Dermis microvascular lymphatic vessel endothelial cell (primary cell): ENCODE measurements at places on chromosomes 4 and X. TPM values are rescaled to one million over a fixed set of nuclear protein-coding genes. Genes with fewer than 3 reads are reported as not detected.

- DNase-seq = no peak
Measured at GRCh38 chr4:103075894-103076746, 441 bp downstream of the SLC9B2 start.

ARHGAP6 gene
- 0.39 and 0.76 TPM in 2 replicates for total RNA-seq

MAGEH1 gene
- total RNA-seq = 11.7 and 18.6 TPM in 2 replicates

TAB3 gene
- total RNA-seq = 4.5 and 6.8 TPM in 2 replicates

DNA sequence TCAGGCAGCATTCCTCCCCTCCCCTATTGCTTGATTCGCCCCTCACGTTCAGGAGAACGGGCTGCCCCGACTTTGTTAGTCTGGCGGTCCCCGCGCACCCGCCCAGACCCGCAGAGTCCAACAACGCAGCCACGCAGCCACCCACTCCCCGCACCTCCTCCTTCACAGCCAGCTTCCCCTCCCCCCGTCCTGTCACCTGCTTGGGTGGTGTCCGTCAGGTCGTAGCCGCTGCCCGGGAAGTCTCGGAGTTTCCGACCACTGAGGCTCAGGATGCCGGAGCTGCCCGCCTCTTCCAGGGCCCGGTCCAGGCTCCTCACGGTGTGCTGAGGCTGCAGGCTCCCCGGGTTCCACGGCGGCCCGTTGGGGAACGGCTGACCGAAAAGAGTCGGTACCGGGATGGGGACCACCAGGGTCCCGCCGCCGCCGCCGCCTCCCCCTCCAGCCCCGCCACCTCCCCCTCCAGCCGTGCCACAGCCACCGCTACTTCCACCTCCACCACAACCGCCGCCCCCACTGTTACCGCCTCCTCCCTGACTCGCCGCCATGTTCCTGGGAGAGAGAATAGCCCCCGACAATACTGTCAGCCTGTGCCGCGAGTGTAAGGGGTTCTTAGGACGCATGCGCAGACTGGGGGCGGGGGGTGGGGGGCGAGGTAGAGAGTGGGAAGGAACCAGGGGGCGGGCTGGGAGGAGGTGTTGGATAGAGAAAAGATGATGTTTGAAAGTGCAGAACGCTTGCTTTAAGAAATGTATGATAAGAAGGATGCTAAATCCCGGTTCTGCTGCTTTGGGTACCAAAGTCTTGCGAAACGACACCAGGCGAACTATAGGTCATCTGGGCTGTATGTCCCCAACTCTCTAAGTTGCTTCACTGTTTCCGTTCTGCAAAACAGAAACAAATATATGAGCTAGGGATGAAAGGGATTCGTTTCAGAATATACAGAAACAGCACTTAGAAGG, at the start of gene LRCH2:
Gene LRCH2 (minus strand): TSS at position 600 of the 959 bp plus-strand sequence. CDS start 55 bp downstream, at position 545.
- DNase-seq = peak; percentile 40

C1QTNF7 gene
- not detected in 2 replicates for total RNA-seq

DNA sequence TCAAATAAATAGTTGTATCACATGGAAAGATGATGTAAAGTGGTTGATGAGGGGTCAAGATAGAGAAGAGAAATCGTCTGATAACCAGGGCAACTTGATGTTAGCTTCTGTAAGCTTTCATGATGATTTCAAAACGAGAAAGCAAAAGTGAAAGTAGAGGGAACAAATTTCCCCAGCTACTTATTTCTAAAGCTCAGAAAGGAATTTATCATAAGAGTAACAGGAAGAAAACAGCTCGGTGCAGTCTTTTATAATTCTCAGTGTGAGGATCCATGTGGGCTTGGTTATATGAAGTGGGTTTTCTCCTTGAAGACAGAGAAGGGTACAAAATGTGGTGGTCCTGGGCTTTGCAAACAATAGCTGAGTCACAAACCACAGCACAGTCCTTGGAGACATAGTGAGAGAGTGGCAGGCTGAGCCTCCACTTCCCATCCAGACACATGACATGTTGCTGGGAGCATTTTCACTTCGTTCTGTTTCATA, 32.1 kb upstream of the GLRA2 start:
- DNase-seq = no peak

DNA sequence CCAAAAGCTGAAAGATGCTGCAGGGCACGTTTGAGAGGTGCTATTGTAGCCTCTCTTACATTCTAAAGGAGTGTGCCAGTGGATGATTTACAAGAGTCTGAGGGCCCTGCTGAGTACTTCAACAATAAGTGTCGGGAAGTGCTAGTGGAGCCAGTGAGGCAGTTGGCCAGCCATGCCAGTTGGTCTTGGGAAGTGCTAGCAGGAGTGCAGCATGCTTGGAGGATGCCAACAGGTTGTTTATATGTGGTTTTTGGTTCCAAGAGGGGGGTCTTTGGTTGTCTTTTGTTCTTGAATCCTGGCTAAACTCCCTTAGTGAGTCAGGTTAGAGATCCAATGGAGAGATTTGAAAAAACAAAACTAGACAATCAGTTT, 335.3 kb downstream of the PABPC4L start:
- no peak for DNase-seq

EDA2R gene
- 1.2 and 1.4 TPM in 2 replicates for total RNA-seq

HSD17B13 gene
- under 0.01 and 0.13 TPM in 2 replicates for total RNA-seq

NXF3 gene
- total RNA-seq = not detected in 2 replicates

GRCh38 chr4:155008389-155008788, 200.0 kb upstream of the NPY2R start:
- DNase-seq = no peak

TXK gene
- total RNA-seq = under 0.01 and 0.13 TPM in 2 replicates

GRCh38 chr4:179292468-179292867, 1850.2 kb upstream of the AGA start:
- no peak for DNase-seq

- no peak for DNase-seq
Measured at GRCh38 chr4:165757451-165757850, 115.6 kb upstream of the TLL1 start.

DNA sequence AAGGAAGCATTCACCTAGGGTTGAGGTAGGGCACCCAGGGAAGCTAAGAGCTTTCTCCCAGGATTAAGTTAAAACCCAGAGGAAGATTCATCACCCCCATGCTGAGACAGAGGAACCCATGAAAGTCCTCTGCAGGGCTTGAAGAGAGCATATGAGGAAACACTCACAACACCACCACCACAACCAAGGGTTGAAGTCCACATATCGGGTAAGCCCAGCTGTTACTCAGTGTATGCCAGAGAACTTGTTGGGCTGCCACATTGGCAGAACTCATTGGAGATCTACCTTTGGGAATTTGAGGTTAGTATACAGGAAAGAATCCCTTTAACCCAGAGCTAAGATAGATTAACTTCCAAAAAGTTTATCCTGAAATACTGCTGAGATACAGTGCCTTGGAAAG, 75.1 kb downstream of the INTS6L start:
- DNase-seq = no peak

ART3 gene
- total RNA-seq = not detected in 2 replicates

GBA3 gene
- not detected in 2 replicates for total RNA-seq

LONRF3 gene
- total RNA-seq = 21.1 and 38.4 TPM in 2 replicates

DNA sequence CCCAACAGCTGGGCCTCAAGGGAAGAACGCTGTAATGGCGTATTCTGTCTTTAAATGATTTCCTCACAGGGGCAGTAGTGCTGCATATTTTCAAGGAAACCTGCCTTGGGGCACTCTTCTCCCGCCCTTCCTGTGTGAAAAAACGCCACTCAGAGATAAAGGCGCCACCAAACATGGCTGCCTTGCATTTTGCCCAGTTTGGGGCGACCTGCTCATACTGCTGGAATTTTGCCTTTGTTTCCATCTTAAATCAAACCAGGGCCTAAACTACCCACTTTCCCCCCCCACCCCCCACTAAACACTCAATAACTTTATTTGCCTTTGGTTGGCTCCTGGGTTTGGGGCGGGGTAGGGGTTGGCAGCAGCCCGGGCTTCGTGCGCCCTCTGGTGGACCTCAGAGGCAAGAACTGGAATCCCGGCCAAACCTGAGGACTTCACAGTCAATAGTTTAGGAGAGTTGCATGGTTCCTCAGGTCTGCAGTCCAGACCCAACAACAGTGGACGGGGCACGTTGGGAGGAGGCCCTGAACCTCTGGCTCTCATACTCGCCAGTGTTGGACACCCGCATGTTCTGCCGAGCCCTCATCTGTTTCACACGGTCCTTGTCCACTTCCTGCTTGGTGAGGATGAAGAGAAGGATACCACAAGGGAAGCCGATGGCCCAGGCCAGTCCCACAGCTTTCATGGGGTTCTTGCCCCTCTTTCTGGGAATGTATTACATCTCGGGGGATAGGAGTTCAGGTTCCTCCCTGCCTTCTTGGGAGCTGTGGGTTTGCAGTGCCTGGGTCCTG, 220.1 kb upstream of the STK26 start:
- peak; percentile 2 for DNase-seq

AFP gene
- not detected in 2 replicates for total RNA-seq

- DNase-seq = peak; percentile 26
Measured at GRCh38 chrX:427812-428725, 41.4 kb upstream of the PPP2R3B start.

FHIP1A gene
- total RNA-seq = 0.39 and 0.76 TPM in 2 replicates

- DNase-seq = no peak
Measured at GRCh38 chrX:81586096-81586495, 384.2 kb downstream of the SH3BGRL start.

DNA sequence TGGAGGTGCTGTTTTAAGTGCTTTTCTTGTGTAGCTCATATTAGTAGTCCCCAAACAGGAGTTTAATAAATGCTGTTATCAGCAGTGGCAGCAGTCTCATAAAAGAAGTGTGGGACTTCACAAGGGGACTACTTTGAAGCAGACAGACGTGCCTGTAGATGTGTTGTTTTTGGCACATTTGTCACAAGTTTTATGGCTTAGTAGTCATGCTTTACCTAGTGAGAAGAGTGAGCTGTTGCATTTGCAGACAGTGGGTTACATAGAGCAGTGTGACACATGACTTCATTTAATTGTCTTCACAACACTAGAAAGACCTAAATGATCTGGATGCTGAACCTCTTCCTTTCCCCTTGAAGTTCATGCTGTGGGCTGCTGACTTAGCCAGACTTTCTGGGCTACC, 149.5 kb upstream of the MBNL3 start:
- no peak for DNase-seq

DNA sequence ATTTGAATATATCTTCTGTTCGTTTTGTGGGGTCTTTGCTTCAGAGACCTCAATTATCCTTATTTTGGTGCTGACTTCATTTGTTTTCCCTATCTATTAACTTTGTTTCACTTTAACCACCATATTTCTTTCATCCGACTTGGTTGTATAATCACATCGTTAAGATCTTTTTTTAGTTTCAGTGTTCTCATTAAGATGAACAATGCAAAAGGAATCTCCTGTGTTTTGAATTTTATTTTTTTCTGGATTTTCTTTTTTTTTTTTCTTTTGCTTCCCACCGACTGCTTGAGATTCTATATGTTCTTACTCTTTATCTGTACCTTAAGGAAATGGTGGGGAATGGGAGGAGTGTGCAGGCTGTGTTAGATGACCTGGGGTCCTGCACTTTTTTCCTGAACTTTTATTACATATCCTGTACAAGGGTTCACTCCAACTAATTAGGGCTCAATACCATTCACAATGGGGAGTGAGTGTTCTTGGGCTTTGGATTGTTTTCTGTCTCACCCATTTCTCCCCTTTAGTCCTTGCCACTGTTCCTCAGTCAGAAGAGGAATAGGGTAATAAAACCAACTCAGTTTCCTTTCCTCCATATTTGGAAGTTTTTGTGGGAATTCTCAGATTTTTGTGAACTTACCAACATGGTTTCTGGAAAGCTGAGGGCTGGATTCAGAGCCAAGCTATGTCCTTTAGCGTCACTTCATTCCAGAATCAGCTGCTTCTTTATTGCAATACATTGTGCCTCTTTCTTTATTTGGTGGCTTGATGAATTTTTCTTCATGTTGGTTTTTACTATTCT, 43.2 kb upstream of the BMPR1B start:
- no peak for DNase-seq

GABRB1 gene
- total RNA-seq = not detected in 2 replicates

TMEM150C gene
- 7.1 and 13.0 TPM in 2 replicates for total RNA-seq

DNA sequence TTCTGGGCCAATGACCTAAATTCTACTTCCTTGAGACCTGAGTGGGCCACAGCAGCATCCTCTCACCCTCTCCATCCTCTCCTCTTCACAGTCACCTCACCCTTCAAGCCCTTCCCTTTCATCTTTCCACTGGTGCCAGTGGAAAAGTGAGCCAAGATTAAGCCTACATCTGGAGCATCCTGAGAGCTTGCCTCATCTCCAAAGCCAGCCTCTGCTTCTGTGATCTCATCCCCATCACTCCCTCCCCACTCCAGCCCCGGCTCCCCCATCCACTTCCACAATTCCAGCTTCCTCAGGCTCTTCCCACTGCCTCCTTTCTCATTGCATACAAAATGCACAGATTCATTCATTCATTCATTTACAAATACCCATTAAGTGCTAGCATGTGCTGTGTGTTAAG, 10.1 kb upstream of the RASL11B start:
- no peak for DNase-seq

- DNase-seq = no peak
Measured at GRCh38 chr4:26204249-26204825, 116.5 kb upstream of the RBPJ start.

DNA sequence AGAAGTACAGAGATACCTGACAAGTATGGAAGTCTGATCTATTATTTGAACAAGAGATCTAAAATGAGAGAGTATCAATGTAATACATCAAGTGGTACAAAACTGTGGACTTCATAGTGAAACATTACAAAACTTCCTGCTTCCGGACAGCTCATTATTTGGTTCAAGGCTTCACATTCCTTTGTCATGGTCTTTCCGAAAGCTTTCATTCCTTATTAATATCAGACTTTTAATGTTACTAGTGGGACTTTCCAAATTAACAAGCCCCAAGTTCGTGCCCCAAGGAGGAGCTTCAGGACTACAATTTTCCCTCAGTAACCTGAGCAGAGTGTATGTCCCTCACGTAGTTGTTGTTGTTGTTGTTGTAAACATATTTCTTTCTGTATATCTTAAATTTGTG, 1.2 kb downstream of the CHIC2 start:
- DNase-seq = no peak

DNA sequence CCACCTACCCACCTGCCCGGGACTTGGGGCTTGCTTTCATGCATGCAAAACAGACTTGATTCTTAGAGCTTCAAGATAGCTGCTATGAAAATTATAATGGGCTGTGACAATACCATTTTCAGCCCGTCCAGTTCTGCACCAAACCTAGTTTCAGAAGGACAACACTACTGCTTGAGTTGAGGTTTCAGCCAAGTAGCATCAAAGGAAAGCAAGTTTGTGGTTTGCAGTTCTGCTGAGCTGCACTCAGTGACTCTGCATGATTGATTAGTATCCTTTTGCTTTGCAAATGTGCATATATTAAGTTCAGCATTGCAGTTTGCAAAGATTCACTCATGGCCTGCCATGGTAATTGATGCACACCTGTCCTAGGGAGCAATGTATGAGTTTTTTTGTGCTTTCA, 442.7 kb downstream of the RPA4 start:
- no peak for DNase-seq

- no peak for DNase-seq
Measured at GRCh38 chrX:39309721-39310152, 508.5 kb downstream of the MID1IP1 start.

MAGEA11 gene
- not detected in 2 replicates for total RNA-seq

SSX2 gene
- total RNA-seq = not detected in 2 replicates

IL1RAPL2 gene
- total RNA-seq = 0.13 TPM in 1 of 2 replicates, not detected in the other

DNA sequence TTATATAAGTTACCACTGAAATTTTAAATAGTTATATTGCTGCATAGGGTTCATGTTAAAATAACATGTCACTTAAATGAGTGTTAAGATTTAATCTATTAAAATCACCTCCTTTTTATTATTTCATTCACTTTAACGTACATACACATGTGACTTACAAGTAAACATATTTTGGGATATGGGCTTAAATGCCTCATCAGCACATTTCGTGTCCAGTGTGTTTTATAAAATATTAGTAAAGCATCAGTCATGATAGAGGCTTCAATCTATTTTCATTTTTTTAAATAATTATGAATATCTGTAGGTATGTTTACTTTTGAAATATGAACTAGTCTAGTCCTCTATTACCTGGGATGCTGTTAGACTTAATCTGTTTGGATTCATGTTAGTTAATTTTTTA, 143.6 kb downstream of the NPNT start:
- DNase-seq = no peak

LNX1 gene
- total RNA-seq = 4.0 and 5.1 TPM in 2 replicates
